Hematopoietic multipotent progenitor cell treated with erythropoietin and hydrocortisone succinate and interleukin-3 and kit ligand, for 8 days (in vitro differentiated cells): ENCODE measurements at places on chromosomes 4 and X.

DNA sequence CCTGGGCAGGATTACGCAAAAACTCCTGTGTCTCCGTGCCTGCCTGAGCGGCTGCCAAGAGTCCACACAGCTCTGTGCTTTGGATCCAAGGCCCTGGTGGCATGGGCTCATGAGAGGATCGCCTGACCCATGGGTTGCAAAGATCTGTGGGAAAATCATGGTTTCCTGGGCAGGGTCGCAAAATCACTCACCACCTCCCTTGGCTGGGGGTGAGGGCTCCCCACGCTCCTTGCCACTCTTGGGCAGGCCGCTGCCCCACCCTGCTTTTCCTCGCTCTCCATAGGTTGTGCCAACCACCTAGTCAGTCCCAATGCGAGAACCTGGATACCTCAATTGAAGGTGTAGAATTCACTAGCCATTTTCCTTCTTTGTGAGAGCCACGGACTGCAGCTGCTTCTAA lies 66.5 kb upstream of the MAGEB18 start:
- no peak for DNase-seq

GRCh38 chr4:184643731-184644130 lies 5.5 kb downstream of the CASP3 start:
- DNase-seq = no peak

DNA sequence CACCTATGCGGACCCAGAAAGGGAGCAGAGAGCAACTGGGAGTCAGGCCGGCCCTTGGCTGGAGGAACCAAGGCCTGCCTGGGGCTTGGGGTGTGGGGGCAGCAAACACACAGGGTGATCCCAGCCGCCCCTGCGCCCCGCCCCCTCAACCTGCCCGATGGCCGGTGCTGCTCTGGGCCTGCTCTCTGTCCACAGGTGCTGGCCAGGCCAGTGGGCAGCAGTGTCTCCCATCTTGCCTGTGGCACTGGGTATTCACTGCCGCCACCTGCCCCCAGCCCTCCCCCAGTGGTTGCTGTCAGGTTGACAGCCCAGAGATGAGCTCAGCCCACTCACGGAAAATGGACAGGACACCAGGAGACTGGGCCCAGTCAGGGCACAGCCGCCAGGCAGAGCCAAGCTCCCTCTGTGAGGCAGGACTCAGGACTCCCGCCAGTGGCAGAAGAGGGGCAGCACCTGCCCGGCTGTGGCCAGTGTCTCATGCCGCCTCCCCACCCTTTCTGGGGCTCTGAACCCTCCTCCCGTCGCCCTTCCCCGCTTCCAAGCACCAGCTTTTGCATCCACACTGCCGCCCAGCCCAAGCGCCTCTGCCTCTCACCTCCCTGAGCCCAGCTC lies 4.7 kb downstream of the NKX1-1 start:
- no peak for DNase-seq

DNA sequence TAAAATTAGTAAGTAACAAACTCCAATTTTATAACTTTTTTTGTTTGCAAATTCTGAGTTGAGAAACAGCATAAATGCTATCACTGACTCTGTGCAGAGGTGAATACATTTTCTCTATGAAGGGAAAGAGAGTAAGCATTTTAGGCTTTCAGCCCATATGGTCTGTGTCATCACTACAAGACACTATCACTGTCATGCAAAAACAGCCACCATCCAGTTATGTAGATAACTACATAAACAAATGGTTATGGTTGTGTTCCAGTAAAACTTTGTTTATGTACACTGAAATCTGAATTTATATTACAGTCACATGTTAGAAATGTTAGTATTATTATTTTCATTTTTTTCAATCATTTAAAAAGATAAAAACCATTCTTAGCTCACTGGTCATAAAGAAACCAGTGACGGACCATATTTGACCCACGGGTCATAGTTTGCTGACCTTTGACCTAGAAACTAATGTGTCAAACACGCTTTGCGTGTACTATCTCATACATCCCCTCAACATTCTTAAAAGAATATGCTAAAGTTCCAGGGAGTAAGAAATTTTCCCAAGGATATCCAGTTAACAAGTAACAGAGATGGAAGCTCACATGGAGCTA lies 29.1 kb downstream of the RASGEF1B start:
- DNase-seq = no peak

DNA sequence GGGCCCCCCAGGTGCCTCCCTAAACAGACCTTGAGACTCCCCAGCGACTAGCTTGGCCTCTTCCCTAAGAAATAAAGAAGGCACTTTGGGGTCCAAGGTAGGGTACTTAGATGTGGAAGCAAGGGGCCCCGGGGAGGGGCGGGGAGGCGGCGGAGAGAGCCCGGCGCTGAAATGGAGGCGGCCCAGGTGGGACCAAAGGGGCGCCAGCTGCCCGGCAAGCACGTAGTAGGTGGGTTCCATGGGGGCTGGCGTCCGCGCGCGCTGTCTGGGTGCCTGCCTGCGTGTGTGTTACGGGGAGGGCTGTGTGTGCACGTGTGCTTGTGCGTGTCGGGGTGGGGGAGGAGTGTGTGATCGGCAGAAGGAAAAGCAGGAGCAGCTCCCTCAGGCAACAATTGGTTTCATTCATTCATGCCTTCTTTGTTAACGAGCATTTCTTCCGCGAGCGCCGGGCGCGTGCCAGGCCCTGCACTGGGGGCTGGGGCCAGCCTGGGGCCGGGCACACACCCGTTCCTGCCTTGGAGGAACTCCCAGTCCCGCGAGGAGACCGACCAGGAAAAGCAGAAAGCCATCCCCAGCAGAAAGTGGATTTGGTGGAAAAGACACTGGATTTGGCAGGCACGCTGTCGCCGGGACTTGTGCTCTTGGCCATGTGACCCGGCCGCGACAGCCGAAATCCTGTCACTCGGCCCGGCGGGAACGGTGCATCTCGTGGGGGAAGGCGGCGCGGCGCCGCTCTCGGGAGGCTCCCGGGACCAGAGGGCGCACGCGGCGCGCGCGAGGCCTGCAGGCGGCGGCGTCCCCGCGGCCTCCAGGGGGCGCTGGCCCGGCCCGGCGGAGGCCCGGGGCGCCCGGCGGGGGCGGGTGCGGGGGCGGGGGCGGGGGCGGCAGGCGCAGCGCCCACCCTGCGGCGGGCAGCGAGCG lies 3.3 kb upstream of the DUSP9 start:
- DNase-seq = no peak

GRCh38 chr4:126799416-126799815 lies 833.3 kb upstream of the INTU start:
- DNase-seq = no peak
